DMS153 (cell line): ENCODE measurements at places on chromosomes 5 and 9.

DNA sequence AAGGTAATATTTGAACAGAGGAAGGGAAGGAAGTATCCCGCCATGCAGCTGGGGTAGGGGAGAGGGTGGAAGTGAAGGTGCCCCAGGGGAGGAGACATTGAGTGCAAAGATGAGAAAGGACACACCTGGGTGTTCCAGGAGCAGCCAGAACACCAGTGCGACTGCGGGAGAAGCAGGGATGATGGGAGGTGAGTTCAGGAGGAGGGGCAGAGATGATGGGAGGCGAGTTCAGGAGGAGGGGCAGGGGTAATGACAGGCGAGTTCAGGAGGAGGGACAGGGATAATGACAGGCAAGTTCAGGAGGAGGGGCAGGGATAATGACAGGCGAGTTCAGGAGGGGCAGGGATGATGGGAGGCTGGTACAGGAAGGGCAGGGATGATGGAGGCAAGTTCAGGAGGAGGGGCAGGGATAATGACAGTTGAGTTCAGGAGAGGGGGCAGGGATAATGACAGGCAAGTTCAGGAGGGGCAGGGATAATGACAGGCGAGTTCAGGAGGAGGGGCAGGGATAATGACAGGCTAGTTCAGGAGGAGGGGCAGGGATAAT lies 17.2 kb upstream of the SPOCK1 start:
- no peak for DNase-seq

- no peak for DNase-seq
These were observed 32.4 kb downstream of the STK32A start for GRCh38 chr5:147267082-147267832.

DNA sequence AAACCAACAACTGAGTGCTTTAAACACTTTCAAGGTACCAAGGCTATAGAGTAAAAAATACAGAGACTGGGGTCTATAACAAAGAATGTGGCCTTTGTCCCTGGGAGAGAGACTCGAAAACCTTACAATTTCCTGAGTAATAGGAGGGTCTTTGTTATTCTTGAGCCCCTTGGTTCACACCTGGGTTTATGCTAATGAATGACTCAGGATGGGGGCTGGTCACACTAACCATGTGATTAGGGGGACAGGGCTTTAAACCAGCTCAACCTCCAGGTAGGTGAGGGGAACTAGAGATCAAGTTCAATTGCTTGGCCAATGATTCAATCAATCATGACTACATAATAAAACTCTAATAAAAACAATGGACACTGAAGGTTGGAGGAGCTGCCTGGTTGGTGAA lies 50.2 kb downstream of the PLPP1 start:
- DNase-seq, result no peak

DNA sequence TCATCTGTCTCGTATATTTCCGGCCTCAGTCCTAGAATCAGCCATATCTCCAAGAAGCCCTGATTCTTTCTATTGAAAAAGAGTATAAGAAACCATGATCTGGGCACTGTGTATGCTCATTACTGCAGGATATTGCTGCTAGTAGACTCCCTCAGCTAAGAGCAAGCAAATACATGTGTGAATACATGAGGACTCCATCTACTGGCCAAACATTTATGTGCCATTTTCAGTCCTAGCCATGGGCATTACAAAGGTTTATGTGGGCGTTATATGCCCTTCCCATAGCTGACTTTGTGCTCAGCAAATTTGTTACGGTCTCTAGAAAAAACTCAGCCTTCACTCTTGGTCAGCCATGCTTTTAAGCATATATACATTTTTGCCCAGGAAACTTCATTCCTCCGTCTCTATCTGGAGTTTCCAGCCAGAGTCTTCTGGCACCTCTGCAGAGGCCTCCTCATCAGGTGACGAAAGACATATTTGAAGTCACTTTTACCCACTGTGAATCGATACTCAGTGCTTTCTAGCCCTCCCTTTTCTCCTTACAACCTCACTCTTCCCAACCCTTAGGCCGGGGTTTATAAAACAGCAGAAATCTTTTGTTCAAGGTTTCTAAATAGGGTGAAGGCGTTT lies 1495.6 kb upstream of the CDH6 start:
- DNase-seq, result peak; percentile 49

DNA sequence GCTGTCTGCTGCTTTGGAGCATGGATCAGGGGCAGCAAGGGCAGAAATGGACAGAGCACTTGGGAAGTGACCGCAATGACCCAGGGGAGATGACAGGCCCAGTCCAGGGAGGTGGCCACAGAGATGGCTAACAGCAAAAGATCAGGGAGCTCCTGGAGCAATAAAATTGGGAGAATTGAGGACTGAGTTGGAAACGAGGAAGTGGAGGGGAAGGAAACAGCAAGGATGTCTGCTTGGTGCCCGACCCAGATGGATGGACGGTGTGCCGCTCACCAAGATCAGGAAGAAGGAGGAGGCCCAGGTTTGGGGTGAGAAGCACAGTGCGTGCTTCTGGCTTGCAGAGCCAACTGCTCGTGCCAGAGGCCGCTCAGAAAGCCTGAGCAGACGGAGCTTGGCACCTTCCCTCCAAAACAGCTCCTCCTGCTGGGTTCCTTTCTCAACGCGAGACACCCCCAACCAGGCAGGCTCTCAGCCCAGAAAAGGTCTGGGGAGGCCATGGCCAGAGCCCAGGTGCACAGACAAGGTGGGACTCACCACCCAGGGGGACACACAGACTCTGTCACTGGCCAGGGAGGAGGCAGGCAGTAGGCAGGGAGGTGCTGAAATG lies 1.7 kb upstream of the SLC34A1 start:
- DNase-seq, result no peak

GRCh38 chr5:16707168-16707868 lies 90.5 kb upstream of the RETREG1 start:
- no peak for DNase-seq

DNA sequence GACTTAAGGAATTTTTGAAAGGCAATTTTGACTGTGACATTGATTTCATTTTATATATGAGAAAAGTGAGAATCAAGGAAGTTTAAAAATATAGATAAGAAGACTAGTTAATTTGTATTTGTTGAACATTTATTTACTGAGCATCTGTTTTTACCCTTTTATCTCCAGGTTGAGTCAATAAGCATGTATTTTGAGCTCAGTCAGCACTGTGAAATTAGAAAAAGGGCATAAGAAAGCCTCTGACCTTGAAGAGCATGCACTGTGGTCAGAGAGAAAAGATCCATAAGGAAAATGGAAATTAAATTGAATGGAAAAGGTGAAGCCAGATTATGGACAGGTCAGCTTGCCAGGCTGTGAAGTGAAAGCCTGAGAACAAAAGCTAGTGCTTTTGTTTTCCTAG lies 44.4 kb downstream of the ELL2 start:
- DNase-seq, result no peak

GRCh38 chr5:111486055-111486454 lies 26.3 kb downstream of the STARD4 start:
- DNase-seq, result no peak

GRCh38 chr9:123724211-123724796 lies 205.6 kb downstream of the DENND1A start:
- DNase-seq, result no peak

GRCh38 chr9:126000256-126000655 lies 253.1 kb downstream of the PBX3 start:
- no peak for DNase-seq

- DNase-seq, result peak; percentile 54
These were observed 97.6 kb downstream of the CDH10 start for GRCh38 chr5:24547132-24547531.

DNA sequence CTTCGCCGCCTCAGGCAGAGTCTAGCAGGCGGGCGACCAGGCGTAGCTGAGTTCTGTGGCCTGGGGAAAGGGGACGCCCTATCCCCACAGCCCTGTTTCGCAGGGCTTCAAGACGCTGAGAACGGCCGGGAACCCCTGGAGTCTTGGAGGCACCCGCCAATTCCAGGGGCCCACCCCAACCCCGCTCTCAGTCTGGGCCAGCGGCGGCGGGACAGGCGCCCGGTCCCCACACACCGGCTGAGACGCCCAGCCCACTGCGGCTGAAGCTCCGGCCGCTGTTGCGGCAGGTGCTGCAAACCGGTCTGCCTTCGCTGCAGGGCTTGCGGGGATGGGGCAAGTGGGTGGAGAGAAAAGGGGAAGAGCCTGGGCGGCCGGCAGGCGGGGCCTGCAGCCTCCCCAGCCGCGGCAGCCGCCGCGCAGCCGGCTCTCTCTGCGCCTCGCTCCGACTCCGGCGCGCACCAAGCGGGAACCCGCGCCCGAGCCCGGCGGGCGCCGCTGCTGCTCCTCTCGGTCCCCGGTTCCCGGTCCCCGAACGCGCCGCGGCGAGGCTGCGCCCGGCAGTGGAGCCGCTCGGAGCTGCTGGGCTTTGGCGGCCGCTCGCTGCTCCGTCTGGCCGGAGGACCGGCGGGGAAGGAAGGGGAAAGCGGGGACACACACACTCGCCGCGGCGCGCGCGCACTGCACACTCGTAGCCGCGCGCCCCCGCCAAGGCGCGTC lies at the start of gene PIP5K1B:
TSS of gene PIP5K1B (plus strand) at position 427 of the 717 bp plus-strand sequence. CDS start 117,375 bp downstream, outside the sequence.
- peak; percentile 78 for DNase-seq

- no peak for DNase-seq
These were observed 1.6 kb upstream of the SUB1 start for GRCh38 chr5:32583582-32584232.

DNA sequence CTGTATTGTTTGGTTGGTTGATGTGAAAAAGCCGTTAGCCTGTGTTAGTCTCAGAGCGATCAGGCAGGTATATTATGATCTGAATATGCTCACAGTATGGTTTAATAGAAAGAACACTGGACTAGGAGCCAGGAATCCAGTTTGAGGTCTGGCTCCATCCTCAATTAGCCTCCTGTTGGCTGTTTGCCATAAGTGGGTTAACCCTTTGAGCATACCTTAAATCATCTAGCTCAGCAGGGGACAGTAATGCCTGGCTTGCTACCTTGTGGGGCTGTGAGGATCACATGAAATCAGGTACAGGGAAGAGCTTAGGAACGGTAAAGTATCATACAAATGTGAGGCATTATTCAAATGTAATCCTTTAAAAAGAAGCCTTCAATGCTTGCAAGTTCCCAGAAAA lies 104.7 kb downstream of the CMYA5 start:
- DNase-seq, result no peak

DNA sequence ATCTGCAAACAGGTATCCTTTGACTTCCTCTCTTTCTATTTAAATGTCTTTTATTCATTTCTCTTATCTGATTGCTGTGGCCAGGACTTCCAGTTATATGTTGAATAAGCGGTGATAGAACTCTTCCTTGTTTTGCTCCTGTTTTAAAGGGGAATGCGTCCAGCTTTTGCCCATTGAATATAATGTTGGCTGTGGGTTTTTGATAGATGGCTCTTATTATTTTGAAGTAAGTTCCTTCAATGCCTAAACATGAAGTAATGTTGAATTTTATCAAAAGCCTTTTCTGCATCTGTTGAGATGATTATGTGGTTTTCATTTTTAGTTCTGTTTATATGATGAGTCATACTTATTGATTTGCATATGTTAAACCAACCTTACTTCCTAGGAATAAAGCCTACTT lies 300.5 kb upstream of the CTNND2 start:
- no peak for DNase-seq

DNA sequence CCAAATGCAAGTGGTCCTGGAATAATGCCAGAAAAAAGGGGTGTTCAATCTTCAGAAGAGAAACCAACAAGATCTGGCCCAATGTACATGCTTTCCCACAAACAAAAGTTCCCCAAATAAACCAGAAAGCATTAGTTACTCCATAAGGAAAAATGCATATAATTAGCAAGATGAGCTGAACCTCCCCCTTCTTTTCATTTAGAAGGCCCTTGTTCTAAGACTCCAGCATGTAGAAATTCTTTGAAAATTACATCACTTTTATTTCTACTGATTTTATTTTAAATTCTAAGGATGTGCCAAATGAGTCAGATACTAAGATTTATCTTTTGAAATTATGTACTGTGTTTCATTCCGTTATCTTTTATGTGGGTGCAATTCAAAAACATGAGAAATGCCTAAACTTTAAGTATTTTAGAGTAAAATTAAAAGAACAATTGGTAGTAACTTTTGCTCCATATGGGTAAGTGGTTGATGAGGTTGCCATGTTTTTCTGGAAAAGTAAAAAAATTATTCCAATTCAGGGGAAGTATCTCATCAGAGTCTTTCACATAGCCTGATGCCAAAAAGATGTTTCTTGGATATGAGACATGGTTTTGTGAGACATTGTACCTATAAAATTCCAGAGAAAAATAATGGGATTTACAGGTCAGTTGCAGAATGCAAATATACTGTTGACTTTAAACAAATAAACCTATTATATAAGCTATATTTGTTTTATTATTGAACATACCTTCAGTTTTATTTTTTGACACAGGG lies 106.5 kb upstream of the CCDC112 start:
- DNase-seq, result no peak

- no peak for DNase-seq
These were observed 9.3 kb downstream of the CTNND2 start for GRCh38 chr5:11894992-11895391.

- DNase-seq, result no peak
These were observed 52.3 kb upstream of the PTPDC1 start for GRCh38 chr9:94031946-94032345.

- DNase-seq, result no peak
These were observed 127.5 kb upstream of the DAPK1 start for GRCh38 chr9:87370049-87370685.

DNA sequence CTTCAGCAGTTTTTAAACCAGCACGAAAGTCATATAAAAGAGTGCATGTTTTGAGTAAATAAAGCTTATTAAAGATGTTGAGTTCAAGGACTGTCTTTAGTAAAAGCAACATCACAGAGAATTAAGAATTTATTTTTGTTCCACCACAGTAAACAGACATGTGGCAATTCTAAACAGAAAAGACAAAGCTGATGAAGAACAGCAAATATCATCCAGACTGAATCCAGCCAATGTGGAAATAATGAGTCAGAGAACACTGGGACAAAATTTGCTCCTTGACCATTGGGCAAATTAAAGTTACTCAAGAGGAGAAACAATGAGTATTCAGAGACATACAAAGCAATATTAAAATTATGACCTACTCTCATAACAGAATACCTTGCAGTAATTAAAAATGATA lies 28.8 kb downstream of the OR2K2 start:
- no peak for DNase-seq

DNA sequence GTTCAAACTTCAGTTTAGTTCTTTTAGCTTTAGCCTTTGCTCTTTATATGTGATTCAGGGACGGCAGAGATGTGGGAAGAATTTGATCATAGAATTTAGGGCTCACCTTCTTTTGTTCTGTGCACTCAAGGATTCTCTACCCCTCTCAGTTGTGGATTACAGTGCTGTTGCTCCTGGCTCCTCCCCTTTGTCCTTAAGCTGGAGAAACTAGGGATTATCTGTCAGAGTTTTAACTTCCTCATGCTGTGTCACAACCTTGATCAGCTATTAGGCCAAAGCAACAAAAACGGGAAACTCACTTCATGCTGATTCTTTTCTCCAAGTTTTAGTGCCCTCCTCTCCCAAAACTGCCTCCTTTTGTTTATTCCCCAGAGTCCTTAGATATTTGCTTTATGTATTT lies 13.0 kb upstream of the PCDHAC2 start:
- no peak for DNase-seq

DNA sequence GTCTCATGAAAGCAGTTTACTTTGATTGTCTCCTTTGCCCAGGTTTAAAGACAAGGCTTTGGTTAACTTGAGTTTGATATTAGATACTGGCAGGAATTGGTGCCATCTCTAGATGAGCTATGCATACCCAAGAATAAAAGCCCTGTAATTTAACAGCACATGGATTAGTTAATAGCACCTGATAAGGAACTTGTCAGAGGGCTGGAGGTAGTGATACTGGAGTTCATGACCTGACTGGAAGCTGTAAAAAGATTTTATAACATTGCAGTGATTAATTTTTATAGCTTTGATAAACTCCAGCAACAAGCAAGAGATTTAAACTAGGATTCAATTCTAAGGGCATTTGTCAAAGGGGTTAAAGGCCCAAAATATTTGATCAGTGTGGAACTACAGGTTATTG lies 34.9 kb upstream of the SYK start:
- no peak for DNase-seq
